ENCODE measurements at places on chromosomes 5 and 9.

GRCh38 chr9:19946441-19947109 is 157.7 kb upstream of the SLC24A2 start:
- no peaks in the 10 kb centered on the region for H3K36me3 ChIP-seq
- DNase-seq, result no peak
- H3K4me3 ChIP-seq, result no peak overlapping the region
- peaks cover 8% of the 10 kb centered on the region for H3K4me1 ChIP-seq
- peaks cover 10% of the 10 kb centered on the region for H3K27me3 ChIP-seq

DNA sequence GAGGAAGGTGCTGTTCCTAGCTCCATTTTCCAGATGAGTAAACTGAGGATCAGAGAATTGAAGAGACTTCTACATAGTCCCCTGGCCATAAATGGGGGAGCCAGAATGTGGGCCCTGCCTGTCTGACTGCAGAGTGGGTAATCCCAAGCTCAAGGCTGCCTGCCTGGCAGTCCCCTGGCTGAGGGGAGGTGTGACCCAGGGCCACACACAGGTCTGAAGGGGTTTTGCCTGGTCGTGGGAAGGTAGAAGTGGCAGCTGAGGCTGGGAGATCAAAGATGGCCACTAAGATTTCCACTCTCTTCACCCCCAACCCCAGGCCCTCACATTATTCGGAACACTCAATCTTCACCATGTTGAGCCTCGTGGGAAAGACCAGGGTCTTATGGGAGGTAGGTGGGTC is 176.3 kb downstream of the MACROH2A1 start:
- no peaks in the 10 kb centered on the region for H3K36me3 ChIP-seq
- no peak overlapping the region for H3K4me3 ChIP-seq
- H3K27ac ChIP-seq, result no peak overlapping the region

- H3K27ac ChIP-seq, result no peak overlapping the region
- DNase-seq, result no peak
Observed at GRCh38 chr9:76528056-76528455, 69.1 kb downstream of the GCNT1 start.

DNA sequence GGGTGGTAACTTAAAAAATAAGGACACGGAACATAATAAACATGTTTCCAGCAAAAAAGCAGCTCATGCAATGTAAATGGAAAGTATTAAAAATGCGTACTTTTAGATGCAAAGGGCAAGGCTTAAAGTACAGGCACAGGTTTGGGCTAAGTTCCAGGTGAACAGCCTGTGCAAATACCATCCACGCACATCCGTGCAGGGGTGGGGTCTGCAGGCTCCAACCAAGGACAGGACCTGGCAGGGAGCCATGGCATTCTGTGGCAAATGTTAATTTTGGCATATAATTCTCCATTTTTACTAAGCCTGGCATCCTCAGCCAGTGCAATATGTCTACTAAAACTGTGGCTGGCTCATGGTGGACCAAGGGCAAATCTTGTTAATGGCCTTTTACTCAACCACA is 365.8 kb upstream of the DAP start:
- H3K27me3 ChIP-seq, result peaks cover 3% of the 10 kb centered on the region
- H3K36me3 ChIP-seq, result no peaks in the 10 kb centered on the region
- H3K4me1 ChIP-seq, result no peaks in the 10 kb centered on the region
